KBM-7 (cell line): ENCODE measurements at places on chromosomes 6 and 20.

GRCh38 chr6:96116674-96117073 is 100.9 kb downstream of the FUT9 start:
- peak; percentile 23 for DNase-seq

- no peak for DNase-seq
These were observed at the start of gene COL19A1 for GRCh38 chr6:69866351-69866769. Gene COL19A1, plus strand, starts transcription at chr6:69866556. Its CDS starts 13,012 bp downstream, at chr6:69879568.

- no peak for DNase-seq
These were observed 40.5 kb downstream of the RRBP1 start for GRCh38 chr20:17641520-17641964.

DNA sequence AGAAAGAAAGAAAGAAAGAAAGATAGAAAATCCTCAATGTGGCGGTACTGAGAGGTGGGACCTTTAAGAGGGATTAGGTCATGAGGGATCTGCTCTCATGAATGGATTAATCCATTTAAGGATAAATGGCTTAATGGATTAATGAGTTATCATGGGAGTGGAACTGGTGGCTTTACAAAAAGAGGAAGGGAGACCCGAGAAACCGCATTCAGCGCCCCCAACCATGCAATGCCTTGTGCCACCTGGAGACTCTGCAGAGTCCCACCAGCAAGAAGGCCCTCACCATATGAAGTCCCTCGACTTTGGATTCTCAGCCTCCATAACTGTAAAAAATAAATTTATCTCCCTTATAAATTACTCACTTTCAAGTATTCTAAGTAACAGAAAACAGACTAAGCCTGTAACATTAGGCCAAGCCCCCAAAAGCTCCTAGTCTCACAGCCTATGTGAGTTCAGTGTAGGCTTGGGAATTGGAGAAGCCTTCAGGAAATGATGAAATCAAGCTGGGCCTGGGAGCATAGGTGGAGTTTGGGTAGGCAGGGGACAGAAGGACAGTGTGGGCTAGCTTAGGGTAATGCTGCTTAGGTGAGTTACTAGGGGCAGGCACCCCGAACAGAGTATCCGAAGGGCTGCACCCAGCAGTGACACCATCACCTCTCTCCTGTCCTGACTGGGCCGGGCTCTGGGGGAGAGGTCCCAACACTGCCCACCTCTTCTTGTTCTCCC is 36.2 kb upstream of the RNF24 start:
- DNase-seq: peak; percentile 53

DNA sequence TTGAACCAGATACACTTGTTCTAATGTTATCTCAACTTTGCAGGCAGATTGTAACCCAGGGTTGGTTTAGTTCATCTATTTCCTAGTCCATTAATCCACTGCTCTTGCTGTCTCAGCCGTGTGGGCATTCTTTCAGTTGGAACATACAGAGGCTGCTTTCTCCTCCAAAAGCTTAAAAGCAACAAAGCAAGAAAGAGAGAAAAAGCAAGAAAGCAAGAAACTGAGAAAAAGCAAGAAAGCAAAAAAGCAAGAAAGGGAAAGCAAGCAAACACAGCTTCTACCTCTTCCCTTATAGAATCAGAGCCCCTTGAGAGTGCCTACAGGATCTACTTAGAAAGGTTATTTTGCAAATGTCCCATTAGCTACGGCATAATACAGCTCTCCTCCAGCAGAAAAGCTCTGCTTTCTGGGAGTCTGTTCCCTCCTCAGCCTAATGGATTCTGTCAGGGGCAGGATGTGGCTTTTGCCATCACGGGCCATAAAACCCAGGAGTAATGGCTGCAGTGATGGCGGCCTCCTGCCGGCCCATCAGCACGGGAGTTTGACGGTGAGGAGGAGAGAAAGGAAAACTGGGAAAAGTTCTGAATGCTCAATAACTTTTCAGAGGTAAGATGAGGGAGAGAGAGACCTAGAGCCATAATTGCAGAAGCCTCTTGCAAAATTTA is 156.8 kb upstream of the JARID2 start:
- DNase-seq: peak; percentile 33

GRCh38 chr20:57048027-57048869 is 218.2 kb downstream of the BMP7 start:
- peak; percentile 34 for DNase-seq

DNA sequence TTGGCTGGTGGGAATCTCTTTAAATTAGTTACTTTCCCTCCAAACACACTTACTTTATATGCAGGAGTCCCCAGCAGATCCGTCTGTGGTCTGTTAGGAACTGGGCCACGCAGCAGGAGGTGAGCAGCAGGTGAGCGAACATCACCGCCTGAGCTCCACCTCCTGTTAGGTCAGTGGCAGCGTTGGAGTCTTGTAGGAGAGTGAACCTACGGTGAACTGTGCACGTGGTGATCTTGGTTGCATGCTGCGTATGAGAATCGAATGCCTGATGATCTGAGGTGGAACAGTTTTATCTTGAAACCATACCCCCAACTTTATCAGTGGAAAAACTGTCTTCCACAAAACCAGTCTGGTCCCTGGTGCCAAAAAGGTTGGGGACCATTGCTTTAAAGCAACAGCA is 5.0 kb downstream of the SERPINB6 start:
- DNase-seq: no peak

- DNase-seq: no peak
These were observed 243.3 kb downstream of the PREX1 start for GRCh38 chr20:48584391-48585060.
